Activated naive CD8-positive, alpha-beta T cell treated with anti-CD3 and anti-CD28 coated beads, Interleukin-2, amount 10 ng/mL, durations not matched to agents 7 days and 5 days (primary cell): ENCODE measurements at places on chromosomes 16 and 17. TPM values are rescaled to one million over a fixed set of nuclear protein-coding genes. Genes with fewer than 3 reads are reported as not detected.

The TAF15 gene
- 299 TPM for total RNA-seq

The HOXB9 gene
- total RNA-seq: 0.23 TPM

The GLP2R gene
- not detected for total RNA-seq

The NPIPB6 gene
- total RNA-seq: 2.4 TPM

DNA sequence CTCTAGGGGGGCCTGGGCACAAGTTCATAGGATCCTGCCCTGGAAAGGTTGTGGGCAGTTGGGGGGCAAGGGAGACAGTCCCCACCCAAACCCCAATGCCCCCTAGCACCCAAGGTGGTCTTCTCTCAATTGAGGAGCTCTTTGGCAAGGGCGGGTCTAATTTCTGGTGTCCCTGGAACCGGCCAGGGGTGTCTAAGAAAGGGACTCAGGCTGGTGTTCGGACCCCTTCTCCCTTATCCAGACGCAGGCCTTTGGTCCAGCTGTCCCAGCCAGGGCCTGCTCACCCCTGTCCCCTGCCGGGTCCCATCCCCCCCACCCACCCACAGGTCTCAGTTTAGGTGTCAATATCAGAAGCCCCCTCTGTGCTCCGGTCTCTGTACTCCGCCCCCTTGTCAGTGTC lies 860 bp upstream of the ARHGDIG start:
- no peak for DNase-seq

DNA sequence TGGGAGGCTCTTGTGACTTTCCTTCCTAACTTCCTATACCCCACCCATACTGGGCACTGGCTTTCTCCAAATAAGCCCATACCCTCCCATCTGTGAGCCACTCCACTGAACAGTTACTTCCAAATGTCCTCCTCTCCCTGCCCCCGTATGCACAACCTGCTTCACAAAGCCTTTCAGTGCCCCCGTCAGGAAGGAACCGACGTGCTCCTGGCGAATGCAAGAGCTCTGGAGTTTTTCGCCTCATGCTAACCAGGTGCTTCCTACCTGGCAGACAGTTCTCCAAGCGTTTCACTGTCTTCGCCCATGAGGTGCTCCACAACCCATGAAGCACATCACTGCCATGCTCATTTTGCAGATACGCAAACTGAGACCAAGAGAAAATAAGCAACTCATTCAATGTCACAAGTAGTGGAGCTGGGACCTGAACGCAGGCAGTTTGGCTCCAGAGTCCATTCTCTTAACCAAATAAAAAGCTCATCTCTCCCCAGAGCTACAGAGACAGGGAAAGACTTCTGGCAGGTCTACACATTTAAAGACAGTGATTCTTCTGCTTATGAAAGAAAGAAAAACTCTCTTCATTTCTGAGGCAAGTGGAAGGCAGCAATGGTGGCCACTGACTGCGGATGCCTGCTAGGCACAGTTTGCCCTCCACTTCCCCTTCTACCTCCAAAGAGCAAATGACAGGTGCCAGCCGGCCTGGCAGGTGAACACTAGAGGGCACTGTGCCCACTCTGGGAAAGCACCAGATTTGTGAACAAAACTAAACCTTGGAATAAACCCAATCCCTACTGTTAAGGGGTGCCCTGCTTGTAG lies 23.8 kb downstream of the SPHK1 start:
- DNase-seq: peak; percentile 73

DNA sequence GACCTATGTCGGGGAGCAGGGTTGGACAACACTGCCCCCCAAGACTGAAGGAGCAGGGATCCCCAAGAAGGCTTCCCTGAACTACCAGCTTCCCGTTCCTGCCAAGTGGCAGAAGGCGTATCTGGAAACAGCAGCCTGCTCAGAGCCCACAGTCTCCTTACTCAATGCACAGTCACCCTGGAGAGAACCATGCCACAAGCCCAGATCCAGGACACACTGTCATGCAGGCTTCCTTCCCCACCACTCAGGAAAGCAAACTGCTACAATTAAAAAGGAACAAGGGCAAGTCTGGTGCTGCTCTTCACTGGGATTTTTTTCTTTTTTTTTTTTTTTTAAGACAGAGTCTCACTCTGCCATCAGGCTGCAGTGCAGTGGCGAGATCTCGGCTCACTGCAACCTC lies 8.2 kb downstream of the WDR45B start:
- DNase-seq: no peak

DNA sequence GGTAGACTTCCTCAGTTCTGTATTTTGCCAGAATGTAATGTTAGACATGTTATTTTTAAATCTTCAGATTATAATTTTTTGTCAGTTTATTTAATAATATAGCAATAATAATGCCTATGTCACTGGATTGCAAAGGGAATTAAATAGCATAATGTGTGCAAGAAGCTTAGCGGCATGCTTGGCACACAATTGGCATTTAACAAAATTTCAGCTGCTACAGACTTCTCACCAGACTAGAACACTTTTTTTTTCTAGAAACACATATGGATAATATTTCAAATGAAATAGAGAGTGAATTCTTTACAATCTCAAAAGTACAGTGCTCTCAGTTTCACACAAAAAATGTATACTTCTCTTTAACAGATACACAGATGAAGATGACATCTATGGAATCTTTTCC lies 757.4 kb downstream of the CDH11 start:
- DNase-seq: no peak

GRCh38 chr16:68492543-68493411 lies 44.5 kb upstream of the SMPD3 start:
- DNase-seq: no peak

- no peak for DNase-seq
Measured at GRCh38 chr16:88926374-88926990, 50.5 kb downstream of the CBFA2T3 start.

- no peak for DNase-seq
Measured at GRCh38 chr16:89709716-89710432, 8.4 kb upstream of the SPATA2L start.

DNA sequence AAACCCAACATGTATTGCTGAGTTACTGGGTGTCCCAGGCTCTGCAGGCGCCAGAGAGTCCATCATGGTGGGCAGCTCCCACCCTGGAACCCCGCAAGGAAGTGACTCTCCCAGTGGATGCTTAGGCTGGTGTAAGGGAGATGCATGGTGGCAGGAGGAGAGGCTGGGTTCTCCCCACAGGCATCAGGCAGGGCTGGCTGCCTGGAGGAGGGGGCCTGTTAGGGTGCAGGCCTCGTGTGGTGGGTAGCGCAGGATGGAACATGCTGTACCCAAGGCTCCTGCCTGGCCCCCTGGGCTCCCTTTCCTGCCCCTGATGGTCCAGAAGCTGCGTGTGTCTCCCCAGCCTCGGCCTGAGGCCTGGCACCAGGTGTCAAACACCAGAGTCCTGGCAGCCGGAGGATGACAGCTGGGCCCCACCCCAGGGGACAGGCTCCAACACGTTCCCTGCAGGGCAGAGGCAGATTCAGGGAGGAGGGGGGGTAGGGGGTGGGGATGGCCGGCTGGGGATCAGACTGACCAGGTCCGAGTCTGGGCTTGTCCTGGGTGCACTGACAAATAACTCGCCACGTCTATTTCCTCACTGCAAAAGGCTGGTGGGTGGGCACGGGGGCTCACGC lies 40.2 kb upstream of the CIBAR2 start:
- no peak for DNase-seq

GRCh38 chr17:40470932-40471828 lies 27.9 kb downstream of the IGFBP4 start:
- no peak for DNase-seq

DNA sequence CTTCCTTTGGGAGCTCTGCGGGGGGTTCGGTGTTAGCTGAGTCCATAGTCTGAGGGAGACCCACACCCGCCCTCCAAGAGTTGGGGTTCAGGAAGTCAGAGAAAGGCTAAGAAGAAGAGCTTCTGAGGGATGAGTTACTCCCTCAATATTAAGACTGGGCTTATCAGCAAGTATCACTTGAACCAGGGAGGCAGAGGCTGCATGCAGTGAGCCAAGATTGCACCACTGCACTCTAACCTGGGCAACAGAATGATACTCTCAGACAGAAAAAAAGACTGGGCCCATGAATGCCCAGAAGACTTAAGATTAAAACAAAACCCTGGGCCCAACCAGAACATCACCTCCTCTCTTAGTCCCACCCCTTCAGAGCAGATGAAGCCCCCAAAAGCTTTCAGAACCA lies 6.0 kb downstream of the NKIRAS2 start:
- no peak for DNase-seq

DNA sequence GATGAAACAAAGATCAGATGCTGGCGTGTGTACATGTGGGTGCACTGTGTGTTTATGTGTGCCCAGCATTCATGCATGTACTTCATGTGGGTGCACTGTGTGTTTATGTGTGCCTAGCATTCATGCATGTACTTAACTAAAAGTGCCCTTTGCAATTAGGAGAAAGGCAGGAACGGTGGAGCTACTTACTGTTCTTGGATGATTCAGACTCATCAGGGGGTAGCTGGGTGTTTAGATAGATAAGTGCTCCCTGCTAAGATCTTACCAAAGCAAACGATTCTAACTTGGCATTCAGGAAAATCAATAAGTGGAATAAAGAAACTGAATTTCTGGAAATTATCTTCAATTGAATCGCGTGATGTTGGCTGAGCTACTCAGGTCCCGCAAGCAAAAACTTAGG lies 8.6 kb upstream of the MYH2 start:
- DNase-seq: no peak

GRCh38 chr16:85570213-85570734 lies 42.8 kb upstream of the GSE1 start:
- DNase-seq: peak; percentile 50

GRCh38 chr16:81618661-81619060 lies 160.4 kb upstream of the PLCG2 start:
- DNase-seq: no peak

DNA sequence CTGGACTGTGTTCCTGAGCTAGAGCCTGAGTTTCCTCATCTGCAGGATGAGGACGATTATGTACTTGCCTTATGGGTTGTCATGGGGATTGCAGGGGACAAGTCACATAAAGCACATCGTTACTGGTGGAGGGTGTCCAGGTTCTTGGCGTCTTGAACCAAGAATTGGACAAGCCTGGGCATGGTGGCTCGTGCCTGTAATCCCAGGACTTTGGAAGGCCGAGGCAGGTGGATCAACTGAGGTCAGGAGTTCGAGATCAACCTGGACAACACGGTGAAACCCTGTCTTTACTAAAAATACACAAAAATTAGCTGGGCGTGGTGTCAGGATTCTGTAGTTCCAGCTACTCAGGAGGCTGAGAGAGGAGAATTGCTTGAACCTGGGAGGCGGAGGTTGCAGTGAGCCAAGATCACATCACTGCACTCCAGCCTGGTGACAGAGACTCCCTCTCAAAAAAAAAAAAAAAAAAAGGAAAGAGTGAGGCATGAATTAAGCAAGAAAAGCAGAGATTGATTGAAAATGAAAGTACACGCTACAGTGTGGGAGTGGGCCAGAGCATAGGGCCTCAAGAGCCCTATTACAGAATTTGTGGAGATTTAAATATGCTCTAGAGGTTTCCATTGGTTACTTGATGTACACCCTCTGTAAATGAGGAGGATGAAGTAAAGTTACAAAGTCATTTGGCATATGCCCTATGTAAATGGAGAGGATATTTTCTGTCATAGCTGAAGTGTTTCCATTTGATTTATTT lies 30.7 kb downstream of the ADGRG5 start:
- no peak for DNase-seq

DNA sequence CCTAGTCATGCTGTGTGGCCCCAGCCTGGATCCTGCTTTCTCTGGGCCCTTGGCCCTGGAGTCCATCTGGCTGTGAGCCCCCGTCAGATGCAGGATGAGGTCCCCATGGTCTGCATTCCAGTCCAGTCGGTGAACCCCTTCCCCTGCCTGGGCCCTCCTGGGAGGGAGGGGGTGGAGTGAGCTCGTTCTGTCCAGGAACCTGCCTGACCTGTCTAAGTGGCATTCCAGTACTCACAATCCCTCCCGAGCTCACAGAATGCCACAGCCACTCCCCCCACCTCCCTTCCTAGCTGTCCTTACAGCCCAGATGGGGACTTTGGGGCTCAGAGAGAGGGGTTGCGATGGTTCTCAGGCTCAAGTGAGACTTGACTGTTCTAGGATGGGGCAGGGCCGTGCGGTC lies 15.5 kb downstream of the SPNS2 start:
- no peak for DNase-seq

DNA sequence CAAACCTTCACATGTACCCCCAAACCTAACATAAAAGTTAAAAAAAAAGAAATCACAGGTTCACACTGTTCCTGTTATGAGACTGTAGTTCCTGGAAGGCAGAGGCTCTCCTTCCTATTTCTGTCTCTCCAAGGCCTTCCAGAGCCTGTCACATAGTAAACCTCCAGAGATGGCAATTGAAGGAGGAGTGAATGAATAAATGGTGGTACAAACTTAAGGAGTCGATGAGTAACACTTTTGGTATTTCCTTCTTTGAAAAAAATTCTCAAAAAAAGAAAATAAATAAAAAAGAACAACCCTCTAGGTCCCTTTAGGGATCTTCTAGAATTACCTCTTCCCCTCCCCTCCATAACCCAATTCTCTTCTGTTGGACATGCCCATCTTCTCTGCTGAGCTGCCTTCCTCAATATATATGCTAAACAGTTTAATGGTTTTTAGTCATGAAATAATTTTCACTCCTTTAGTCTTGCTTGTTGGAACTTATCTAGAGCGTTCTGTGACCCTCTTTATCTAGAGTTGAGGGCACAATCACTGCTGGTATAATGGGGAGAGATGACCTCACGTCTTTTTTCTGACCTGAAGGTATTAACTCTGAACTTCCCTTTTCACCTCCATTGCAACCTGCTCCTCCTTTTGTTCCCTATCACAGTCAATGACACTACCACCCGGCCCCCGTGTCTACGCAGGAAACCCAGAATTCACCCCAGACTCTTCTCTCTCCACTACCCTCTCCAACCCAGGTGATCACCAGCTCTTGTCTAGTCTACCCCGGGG lies 1.7 kb upstream of the TAF15 start:
- no peak for DNase-seq

GRCh38 chr17:71276079-71276478 lies 844.7 kb upstream of the SOX9 start:
- DNase-seq: no peak

GRCh38 chr17:81870131-81870980 lies 781 bp downstream of the ARHGDIA start:
- DNase-seq: peak; percentile 76

DNA sequence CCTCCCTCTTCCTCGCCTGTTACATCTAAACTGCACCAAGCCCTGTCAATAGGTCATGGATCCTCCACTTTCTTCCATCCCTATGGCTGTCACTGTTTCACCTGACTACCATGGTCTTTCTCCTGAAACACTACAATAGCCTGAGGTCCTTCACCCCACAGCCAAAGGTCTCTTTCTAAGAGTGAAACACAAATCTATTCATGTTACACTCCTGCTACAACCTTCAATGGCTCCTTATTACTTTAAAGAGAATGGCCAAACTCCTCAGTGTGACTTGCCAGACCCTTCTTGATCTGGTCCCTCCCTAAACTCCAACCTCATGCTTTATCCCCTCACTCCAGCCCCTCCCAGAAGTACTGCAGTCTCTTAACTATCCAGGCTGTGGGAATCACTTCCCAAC lies 618 bp upstream of the PIK3R6 start:
- peak; percentile 1 for DNase-seq
